AG04450 (cell line): ENCODE measurements at places on chromosomes 2 and 18. TPM values are rescaled to one million over a fixed set of nuclear protein-coding genes. Genes with fewer than 3 reads are reported as not detected.

Gene MEP1B
- not detected in 2 replicates for polyA plus RNA-seq

Gene RND3
- polyA plus RNA-seq, result 533 and 627 TPM in 2 replicates

Gene ZC3H6
- polyA plus RNA-seq, result 1.5 and 1.9 TPM in 2 replicates

Gene SCYGR4
- not detected in 2 replicates for polyA plus RNA-seq

Gene HOXD11
- not detected in 2 replicates for polyA plus RNA-seq

Gene POTEE
- 0.04 TPM in 1 of 2 replicates, not detected in the other for polyA plus RNA-seq

Gene CD8B
- polyA plus RNA-seq, result not detected in 2 replicates

Gene MYL1
- not detected in 2 replicates for polyA plus RNA-seq

- DNase-seq, result no peak
Observed at GRCh38 chr2:225236769-225237323, 162.7 kb upstream of the NYAP2 start.

DNA sequence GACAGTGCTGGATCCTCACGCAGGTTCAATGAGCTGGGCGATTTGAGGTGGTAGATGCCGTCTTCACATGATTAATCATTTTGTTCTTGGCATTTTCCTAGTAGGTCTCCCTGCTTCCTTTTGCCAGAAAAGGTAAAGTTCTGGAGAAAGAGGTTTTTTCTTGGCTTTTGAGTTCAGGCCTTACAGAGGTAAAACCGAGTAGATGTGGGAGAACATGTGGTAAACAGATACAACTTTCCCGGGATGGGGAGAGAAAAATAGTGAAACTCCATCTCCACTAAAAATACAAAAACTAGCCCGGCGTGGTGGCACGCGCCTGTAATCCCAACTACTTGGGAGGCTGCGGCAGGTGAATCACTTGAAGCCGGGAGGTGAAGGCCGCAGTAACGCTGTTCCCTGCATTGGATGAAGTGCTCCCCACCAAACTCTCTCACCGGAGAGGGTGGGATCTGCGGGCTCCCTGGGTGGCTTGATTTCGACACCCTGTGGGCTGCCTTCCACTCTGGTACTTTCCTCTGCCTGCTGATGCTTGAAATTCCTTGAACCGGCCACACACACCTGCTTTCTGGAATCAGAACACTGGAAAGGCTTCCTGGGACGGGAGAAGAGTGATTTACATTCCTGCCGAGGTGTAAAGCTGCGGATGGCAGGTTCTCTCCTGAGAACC is 88.8 kb downstream of the ACTR3 start:
- DNase-seq, result no peak

DNA sequence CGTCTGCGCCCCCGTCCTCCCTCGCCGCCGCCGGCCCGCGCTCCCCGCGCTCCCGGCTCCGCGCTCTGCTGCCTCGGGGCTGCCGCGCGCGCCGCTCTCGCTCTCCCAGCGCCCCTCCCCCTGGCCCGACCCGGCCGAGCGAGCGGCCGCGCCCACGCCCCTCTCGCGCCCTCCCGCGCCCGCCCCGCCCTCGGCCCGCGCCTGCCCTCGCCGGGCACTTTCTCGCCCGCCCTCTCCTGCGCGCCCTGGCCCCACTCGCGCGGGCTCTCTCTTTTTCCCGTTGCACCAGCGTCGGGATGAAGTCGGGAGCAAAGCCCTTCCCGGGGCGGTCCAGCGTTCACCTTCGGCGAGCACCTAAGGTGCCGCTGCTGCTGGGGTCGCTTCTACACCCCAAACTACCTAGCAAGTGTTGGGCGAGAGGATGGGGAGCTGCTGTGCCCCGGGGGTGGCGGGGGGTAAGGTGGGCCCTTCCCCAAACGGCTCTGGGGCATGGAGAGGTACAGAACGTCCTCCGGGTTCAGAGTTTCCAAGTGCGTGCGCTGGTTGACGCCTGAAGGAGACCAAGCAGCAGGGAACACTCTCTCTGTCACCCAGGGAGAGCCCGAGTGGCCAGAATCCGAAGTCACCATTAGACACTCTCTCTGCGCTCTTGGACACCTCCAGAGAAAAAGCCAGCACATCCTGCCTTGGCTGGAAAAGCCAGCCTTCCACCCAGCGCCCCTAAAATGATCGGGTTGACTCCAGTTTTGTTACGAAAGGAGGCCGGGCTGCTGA is at the start of gene COLEC12:
TSS of gene COLEC12 (minus strand) at position 70 of the 774 bp plus-strand sequence. CDS start 187 bp downstream, outside the sequence.
- no peak for DNase-seq

DNA sequence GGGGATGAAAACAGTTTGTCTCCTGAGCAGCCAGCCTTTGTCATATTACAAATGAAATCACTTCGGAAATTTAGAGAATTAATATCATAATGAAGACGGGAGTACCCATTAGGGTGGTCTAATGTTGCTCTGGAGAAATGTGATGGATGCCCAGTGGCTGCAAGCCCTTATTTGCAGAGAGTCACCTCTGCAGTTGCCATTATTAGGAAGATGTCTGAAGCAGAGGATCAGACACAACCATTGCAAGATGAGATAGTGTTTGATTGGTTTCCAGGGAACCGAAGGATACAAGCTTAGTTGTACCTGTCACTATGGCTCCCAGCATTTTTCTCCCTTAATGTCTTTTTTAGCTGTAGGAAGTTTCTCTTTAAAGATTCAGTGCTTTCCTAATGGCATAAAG is 272.4 kb downstream of the FIGN start:
- DNase-seq, result no peak

- no peak for DNase-seq
Observed at GRCh38 chr2:32617599-32618189, 10.2 kb upstream of the TTC27 start.

DNA sequence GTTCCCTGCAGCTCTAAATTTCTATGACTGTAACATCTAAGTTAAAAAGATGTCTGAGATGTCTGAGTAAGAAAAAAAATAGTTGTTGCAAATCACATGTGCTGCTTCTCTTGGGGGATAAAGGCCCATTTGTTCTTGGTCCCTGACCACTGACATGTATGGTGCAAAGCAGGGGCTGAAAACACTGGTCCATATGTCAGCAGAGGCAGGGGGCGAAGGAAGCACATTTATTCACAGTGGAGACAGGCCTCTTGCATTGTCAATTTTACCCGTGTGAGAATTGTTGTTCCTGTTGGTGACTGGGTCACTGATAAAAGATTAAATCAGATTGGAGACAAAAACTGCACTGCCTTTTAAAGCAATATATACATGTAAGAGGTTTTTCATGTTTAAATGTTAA is 38.8 kb downstream of the PRKCE start:
- no peak for DNase-seq

- DNase-seq, result no peak
Observed at GRCh38 chr2:158391876-158392275, 64.7 kb downstream of the CCDC148 start.

DNA sequence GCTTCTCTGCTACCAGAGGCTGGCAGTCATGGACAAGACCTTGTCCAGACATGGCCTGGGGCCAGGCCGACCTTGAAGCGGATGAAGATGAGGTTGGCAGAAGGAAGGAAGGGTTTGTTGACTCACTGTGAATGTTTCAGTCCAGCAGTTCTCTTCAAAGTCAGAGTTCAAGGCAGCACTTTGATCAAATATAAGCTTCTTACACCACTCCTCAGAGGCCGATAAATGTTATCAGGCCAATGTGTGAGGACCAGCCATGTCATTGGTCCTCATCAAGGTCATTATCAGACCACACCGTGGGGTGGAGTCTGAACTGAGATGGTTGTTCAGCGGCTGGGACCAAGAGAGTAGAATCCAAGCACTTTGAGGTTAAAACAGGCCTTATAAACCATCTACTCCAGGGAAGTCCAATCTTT is 35.5 kb downstream of the QPCT start:
- no peak for DNase-seq
